ENCODE measurements at places on chromosomes 16 and 17.

GRCh38 chr16:3734758-3735221 lies 17.5 kb upstream of the TRAP1 start:
- DNase-seq, result no peak

DNA sequence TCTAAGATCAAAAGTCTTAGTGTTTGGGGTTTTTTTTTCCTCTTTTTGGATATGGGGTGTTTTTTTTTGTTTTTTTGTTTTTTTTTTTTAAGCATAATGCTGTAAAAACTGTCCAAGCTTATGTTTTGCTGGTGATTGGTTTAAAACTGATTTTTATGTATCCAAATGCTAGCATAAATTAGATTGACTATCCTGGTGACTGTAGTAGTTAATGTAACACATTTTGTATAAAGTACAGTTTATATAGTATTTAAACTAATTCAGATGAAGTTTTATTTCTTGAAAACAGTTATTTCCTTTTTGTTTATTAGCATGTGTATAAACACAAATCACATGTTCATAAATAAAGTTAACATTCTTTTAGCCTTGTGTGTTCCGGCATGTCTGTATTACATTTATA lies 10.9 kb downstream of the RBBP6 start:
- DNase-seq, result no peak

DNA sequence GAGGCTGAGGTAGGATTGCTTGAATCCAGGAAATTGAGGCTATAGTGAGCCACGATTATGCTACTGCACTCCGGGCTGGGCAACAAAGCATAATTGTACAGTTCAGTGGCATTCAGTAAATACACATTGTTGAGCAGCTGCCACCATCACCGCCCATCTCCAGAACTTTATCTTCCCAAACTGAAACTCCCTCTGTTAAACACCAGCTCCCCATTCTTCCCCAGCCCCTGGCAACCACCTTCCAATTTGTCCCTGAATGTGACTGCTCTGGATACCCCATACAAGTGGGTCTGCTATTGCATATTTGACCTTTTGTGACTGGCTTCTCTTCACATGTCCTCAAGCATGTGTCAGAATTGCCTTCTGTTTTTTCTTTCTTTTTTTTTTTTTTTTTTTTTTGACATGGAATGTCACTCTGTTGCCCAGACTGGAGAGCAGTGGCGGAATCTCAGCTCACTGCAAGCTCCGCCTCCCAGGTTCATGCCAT lies 2.9 kb downstream of the RPL38 start:
- DNase-seq, result no peak

GRCh38 chr16:61500851-61501250 lies 535.4 kb downstream of the CDH8 start:
- no peak for DNase-seq

DNA sequence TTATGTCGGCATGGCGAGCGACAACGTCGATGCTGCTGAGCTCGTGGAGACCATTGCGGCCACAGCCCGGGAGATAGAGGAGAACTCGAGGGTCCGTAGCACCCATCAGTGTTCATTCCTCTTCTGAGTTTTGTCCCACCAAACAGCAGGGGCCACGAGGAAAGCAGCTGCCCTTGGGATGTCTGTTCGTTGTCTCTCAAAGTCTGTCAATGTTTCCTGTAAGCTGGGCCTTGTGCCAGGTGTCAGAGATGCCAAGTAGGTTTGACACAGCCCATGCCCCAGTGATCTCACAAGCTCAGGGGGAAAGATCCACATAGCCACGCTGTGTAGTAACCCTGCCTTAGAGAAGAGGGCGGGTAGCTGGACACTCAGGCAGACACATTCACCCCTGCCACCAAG lies 22.6 kb downstream of the NTAN1 start:
- DNase-seq, result no peak

DNA sequence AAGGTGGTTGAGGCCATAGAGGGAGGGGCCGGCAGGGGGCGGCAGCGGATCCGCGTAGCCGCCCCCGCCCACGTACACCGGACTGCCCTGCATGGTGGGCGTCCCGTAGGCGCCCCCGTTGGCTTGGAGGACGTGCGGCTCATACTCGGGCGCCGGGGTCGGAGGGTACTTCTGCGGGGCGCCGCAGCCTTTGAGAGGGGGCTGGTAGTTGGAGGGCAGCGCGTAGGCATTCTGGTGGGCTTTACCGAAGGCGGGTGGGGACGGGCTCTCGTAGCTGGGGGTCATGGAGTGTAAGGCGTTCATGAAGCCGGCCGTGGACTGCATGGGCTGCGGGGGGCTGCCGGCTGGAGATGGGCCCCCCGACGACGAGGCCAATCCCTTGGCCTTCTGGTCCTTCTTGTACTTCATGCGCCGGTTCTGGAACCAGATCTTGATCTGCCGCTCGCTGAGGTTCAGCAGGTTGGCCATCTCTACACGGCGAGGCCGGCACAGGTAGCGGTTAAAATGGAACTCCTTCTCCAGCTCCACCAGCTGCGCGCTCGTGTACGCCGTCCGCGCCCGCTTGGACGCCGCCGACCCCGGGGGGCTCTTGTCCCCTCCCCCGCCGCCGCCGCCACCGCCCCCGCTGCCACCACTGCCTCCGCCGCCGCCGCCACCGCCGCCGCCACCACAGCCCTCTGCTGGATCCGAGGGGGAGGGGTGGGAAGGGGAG lies 5.7 kb upstream of the HOXB2 start:
- no peak for DNase-seq

DNA sequence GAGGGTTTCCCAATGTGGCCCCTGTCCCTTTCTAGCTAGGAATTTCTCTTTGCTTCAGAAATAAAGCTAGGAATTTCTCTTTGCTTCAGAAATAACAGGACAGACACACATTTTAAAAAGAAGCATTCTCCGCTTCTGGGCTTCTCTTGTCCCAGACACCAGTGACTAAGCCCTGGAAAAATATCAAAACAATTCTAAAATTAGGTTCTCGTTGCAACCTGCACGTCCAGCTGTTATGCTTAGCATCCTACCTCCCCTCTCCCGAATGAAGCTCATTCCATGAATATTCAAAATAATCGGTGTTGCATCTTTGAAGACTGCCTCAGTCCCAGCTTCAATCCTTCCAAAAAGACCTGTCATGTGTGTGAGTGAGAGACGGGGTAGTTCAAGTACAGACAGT lies 45.6 kb upstream of the WSCD1 start:
- DNase-seq, result no peak

DNA sequence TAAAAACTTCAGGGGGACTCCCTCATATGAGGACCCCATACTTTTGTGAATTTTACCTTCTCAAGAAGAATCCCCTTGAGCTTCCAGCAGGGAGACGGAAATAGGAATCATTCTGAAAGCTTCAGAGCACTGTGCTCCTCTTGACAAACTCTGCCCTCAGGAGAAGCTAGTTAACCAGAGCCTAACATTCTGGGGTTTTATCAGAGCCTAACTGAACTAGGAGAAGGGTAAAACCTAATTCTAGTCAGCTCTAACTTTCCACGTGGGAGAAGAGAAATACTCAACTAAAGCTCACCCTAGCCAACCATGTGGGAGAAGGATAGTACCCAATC lies 13.3 kb upstream of the SLC5A10 start:
- no peak for DNase-seq

DNA sequence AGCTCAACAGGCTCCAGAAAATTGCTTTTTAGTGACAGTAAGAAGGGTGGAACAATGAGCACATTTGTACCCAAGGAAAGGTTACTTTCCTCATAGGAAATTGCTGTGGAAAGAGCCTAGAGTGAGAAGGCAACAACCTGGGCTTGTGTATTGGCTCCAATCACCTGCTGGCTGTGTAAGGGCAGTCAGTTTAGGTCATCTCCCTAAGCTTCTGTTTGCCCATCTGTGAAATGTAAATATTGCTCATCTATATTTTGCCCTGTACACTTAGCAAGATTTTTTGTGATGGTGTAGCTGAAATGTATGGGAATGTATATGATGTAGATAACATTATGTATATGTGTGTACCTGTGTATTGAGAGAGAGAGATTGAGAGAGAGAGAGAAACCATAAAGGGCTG lies 225.2 kb upstream of the MPHOSPH6 start:
- no peak for DNase-seq

- DNase-seq, result peak; percentile 76
Observed at GRCh38 chr16:67537636-67538591, 9.3 kb downstream of the RIPOR1 start.

- no peak for DNase-seq
Observed at GRCh38 chr17:73969956-73970355, 233.5 kb upstream of the RPL38 start.

- DNase-seq, result no peak
Observed at GRCh38 chr16:70441406-70441990, 2.6 kb upstream of the ST3GAL2 start.

- DNase-seq, result no peak
Observed at GRCh38 chr17:74410001-74410443, 21.9 kb upstream of the GPRC5C start.

- DNase-seq, result no peak
Observed at GRCh38 chr17:55334285-55334684, 69.5 kb downstream of the HLF start.

GRCh38 chr17:38355251-38355650 lies 3.6 kb downstream of the SOCS7 start:
- no peak for DNase-seq

DNA sequence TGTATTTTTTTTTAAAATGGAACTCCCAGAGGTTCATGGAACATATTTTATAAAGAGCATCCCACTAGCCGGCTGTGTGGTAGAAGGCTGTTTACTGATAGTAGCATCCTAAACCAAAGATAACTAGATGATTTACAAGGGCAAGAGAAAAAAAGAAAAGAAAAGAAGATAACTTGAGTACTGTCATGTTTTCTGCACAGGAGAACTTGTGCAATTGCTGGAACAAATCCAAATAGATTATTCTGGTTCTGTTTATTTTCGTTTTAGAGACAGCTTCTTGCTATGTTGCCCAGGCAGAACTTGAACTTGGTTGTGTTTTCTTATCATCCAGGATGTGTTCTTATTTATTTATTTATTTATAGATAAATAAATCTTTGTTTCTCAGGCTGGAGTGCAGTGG lies 20.9 kb upstream of the PPM1D start:
- no peak for DNase-seq

GRCh38 chr16:54504372-54504771 lies 217.8 kb upstream of the IRX3 start:
- DNase-seq, result no peak

- DNase-seq, result no peak
Observed at GRCh38 chr16:88035292-88035691, 84.1 kb downstream of the BANP start.

GRCh38 chr17:57541472-57542394 lies 203.4 kb downstream of the CCDC182 start:
- peak; percentile 64 for DNase-seq

- no peak for DNase-seq
Observed at GRCh38 chr17:7572338-7572587, 7.2 kb upstream of the CD68 start.

DNA sequence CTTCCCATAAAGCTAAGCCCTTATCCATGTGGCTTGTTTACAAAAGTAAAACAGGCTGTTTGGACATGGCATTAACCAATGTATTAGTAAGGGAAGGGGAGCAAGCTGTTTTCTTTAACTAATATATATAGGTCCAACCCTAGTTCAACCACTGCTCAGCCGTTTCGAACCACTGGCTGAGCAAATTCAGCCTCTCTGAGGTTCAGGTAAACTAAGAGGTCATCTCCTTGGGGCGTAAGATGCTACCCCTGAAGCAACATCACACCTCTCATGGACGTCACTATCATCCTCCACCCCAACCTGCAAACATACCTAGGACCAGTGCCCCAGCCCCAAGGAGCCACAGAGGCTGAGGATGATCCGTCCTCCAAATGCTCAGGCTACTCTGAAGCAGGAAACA lies 45.2 kb downstream of the ANKRD11 start:
- DNase-seq, result no peak

- no peak for DNase-seq
Observed at GRCh38 chr16:4404967-4405696, 11.3 kb downstream of the CORO7 start.

- no peak for DNase-seq
Observed at GRCh38 chr16:50305441-50306061, 39.2 kb downstream of the ADCY7 start.

DNA sequence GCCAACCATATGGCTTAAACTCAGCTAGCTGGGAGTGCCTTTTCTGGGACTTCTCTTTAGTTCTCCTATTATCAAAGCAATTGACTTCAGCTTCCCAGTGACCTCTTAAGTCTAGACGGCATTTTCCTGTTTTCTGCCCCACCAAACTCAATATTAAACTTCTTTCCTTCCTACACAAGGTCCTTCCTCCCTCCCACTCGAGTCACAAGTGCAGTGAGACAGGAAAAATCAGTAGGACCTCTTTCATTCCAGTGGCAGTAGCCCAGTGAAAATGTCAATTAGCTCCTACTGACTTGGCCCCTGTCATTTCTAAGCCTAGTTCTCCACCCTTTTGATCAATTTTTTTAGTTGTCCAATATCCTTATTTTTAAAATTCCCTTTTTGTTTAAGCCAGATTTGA lies 9.6 kb upstream of the NACA2 start:
- DNase-seq, result no peak

Measured in AG08396 (cell line).